ENCODE measurements at places on chromosomes 12 and 14.
A peak's percentile ranks its signal among the peaks of the same experiment; 100 is the strongest.

DNA sequence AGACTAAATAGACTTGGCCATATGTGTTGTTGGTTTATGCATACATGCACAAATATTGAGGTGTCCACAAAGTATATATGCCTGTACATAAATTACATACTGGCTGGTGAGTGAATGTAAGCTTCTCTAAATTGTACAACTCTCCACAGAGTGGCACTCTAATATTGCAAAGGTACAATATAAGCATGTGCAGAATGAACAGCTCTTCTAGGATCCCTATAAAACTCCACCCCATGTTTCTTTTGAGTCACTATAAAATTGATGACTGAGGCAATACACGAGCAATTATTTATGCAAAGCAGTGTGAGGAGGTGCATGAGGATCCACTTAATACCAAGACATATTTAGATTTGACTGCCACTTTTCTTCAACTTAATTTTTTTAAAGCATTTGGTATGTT lies 172.2 kb downstream of the NAV3 start:
- DNase-seq, result no peak

DNA sequence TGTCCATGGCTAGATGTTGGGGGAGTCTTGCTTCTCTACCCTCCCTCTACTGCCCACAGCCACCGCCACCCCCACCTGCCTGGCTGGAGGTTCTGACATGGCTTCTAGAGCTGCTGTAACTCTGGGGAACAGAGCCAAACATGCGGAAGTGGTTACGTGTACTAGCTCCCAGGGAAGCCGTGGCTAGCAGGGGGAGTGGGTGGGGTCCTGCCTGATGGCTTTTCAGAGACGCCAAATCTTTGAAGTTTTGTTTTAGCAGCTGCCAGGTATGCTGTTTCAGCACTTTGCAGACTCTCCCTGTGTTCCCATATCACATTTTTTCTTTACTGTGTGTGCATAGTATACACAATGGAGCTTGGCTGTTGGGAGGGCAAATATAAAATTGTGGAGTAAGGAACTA lies 150.3 kb downstream of the TGFB3 start:
- peak; percentile 87 for DNase-seq

DNA sequence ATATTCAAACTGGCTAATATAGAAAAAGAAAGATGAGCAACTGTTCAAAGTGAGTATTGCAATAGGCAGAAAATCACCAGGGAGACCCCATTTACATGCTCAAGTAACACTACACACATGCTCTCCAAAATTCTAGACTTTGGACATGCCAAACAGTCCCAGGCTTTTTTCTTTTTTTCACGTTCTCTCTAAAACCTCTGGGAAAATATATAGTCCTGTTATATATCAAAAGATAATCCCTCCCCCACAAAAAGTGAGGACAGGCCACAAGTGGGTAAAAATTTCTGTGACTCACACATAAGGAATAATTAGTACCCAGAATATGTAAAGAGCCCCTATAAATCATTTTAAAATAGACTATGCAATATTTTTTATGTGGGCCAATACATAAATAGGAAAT lies 55.2 kb downstream of the EFCAB11 start:
- no peak for DNase-seq

DNA sequence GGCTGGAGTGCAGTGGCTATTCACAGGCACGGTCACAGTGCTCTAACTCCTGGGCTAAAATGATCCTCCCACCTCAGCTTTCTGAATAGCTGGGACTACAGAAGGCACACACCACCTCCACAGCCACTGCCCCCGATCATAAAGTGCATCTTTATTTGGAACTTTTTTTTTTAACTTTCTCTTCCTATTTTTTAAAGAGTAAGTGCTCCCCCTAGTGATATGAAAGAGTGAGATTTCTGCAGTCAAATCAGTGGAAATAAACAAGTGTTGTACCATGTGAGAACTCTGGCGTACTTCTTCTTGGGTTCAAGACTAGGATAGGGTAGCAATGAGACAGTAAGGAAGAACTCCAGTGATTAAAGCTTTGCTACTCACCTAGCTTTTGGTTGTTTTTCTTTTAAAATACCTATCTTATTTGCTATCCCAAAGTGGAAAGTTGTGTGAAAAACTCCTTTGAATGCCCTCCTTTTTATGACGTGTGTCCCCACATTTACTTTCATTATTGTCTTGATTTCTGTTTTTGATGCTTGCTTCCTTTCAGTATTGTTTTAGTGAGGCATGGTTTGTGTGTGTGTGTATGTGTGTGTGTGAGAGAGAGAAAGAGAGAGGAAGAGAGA lies 6.6 kb downstream of the PPP4R4 start:
- no peak for DNase-seq

GRCh38 chr14:61965030-61965745 lies 203.0 kb downstream of the SNAPC1 start:
- no peak for DNase-seq
